ENCODE measurements at places on chromosomes 7 and 10.
A peak's percentile ranks its signal among the peaks of the same experiment; 100 is the strongest.

DNA sequence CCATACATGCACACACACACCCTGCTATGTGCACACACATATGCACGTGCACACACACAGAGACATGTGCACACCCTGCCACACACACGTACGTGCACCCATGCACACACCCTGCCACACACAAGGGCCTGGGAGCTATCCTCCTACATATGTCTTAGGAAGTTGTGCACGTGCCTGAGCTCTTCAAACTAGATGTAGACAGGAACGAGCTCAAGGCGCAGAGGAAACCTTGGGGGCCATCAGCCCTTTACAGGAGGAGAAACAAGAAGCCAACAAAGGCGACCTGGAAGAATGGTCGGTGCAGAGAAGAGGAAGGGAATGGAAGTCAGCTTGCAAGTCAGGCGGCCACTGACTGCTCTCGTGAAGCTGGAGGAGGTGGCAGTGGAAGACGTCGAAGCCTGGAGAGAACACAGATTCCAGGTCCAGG, 58.7 kb downstream of the AOC1 start:
- no peak for DNase-seq

- no peak for DNase-seq
Measured at GRCh38 chr7:122070834-122071233, 73.2 kb downstream of the AASS start.

DNA sequence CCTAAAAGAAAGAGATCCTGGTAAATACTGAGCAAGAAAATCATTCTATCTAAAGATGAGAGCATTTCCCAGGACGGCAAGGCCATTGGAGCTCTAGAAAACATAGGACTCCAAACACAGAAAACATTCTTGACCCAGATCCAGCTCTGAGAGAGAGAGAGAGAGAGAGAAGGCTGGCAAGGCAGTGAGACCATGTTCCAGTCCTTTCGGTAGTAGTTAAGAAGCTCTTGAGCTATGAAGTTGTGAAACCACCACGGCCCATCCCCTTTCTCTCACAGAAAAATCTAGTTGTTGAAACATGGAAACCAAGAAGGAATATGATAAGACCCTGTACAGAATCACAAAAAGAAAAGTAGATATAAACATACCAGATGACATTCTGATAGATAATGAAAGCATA, 212.4 kb upstream of the NPSR1 start:
- DNase-seq = no peak

- no peak for DNase-seq
Measured at GRCh38 chr7:46450425-46450824, 529.4 kb upstream of the IGFBP3 start.

DNA sequence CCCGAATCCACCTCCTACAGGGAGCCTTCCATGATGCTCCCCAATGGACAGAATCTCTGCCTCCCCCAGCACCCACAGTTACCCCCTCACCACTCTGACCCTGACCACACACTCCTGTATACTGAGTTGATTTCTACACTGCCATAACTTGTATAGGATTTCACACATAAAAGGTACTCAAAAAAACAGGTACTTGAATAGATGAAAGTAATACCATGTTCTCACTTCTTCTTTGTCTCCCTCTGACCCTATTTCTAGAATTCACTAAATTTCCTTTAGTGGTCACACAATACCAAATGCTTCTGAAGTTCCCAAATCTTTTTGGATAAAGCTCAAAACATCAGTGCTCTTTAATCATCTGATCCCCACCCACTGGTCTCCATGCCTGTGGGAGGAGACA, 45.4 kb downstream of the HSPA12A start:
- no peak for DNase-seq

DNA sequence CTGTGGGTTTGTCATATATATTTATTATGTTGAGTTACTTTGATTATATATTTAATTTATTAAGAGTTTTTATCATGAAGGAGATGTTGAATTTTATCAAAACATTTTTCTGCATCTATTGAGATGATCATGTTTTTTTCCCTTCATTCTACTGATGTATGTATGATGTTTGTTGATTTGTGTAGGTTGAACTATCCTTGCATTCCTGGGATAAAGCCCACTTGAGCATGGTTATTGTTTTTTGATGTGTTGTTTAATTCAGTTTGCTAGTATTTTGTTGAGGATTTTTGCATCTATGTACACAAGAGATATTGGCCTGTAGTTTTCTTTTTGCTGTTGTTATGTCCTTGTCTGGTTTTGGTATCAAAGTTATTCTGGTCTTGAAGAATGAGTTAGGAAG, 31.1 kb downstream of the SCART1 start:
- no peak for DNase-seq

DNA sequence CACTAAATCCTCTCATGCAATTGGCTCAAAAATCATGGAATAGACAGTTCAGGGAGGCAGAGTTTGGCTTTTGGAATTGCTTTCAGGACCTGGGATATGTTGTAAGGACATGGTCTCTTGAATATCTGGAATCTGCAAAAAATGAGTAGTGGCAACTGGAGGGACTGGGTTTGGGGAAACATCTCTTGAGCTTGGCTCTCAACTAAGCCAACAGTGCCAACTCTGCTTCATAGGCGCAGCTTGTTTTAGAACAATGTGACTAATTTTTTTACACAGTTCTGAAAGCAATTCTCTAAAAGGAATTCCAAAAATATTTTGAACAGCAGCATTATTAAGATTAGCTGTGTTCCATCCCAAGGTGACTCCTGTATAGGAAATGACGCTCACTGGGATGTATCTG, 121.5 kb upstream of the DPP6 start:
- DNase-seq = no peak

GRCh38 chr7:68865351-68866199, 732.7 kb upstream of the AUTS2 start:
- DNase-seq = no peak

GRCh38 chr10:63866747-63867140, 345.5 kb downstream of the REEP3 start:
- DNase-seq = no peak

DNA sequence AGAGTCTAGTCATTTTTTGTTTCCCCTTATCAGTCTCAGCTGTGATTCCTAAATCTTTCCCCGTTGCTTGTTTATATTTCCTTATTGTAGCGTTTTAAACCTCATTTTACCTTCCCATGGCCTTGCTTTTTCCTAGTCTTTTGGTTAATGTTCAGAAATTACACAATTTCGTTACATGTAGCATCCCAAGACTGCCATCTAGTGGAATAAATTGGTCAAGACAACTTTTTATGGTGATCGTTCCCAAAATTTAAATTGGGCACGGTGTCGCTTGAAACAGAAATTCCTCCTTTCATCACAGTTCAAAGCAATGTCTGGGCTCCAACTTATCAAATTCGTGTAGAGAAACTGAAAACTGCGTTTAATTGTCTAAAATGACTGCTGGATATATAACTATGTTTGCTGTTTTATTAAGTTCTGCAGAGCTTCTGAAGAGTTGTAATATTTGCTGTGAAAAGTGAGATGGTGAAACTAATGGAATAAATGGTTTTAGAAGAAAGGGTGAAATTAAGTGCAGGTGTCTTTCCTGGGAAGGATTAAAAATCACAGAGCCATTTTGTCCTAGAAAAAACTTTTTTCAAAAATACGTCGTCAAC, 370.2 kb downstream of the PHF14 start:
- DNase-seq = no peak

- DNase-seq = no peak
Measured at GRCh38 chr10:76316234-76316633, 884.8 kb downstream of the LRMDA start.

GRCh38 chr7:38374507-38374906, 101.1 kb upstream of the TARP start:
- no peak for DNase-seq

DNA sequence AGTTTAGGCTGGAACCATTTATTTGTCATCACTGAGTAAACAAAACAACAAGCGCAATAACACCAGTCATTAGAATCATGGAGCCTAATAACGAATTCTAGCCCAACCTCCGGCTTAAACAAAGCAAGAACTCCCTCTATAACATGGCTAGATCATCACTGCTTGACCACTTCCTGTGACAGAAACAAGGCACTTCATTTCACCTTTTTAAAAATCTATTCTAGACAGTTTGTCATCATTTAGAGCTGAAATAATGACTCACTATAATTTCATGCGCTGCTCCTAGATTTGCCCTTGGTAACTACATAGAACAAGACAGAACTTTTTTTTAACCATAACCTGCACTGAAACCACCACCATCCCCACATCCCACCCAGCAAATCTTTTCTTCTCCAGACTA, 81.3 kb downstream of the OSBPL3 start:
- no peak for DNase-seq

DNA sequence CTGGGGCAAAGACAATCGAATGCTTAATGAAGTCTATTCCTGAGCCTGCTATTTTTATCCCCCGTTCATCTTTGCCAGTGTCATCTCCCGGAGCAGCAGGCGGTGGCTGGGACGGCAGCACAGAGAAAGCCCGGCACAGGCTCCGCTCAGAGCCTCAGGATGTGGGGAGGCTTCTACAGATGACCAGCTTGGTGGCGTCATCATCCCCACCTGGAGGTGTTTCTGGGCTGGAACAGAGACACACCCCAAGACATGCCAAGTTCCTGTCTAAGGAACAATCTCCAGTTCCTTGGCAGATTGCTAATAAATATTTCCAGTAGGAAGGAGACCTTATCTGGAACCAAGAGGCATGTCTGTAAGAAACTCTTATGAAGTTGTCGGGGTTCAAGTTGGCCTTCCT, 552.4 kb upstream of the MGMT start:
- DNase-seq = no peak

GRCh38 chr10:61589547-61590243, 73.0 kb upstream of the CABCOCO1 start:
- DNase-seq = no peak

DNA sequence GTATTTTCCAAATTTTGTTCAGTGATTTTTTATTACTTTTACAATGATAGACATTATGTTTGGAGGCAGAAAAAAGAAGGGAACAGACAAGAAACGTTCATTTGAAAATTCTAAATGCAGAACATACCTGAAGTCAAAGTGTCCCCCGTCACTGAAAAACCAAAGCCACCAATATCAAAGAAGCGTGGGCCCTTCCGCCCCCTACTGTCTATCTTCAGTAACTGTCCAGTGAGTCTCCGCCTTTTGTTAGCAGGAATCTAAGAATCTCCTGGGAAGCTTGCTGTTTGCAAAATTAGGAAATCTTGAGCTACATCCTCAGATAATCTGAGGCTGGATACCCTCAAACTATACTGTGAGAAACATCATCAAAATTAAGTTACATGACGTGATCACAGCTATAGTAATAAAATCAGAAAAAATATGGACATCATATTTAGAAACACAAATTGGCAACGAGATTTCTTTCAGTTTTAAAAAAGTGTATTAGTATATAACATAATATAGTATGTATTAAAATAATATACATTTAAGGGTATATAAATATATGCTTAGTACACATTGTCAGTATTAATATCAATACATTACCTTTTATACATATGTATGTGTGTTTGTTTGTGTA, 169.3 kb upstream of the AKR1E2 start:
- DNase-seq = peak; percentile 28

DNA sequence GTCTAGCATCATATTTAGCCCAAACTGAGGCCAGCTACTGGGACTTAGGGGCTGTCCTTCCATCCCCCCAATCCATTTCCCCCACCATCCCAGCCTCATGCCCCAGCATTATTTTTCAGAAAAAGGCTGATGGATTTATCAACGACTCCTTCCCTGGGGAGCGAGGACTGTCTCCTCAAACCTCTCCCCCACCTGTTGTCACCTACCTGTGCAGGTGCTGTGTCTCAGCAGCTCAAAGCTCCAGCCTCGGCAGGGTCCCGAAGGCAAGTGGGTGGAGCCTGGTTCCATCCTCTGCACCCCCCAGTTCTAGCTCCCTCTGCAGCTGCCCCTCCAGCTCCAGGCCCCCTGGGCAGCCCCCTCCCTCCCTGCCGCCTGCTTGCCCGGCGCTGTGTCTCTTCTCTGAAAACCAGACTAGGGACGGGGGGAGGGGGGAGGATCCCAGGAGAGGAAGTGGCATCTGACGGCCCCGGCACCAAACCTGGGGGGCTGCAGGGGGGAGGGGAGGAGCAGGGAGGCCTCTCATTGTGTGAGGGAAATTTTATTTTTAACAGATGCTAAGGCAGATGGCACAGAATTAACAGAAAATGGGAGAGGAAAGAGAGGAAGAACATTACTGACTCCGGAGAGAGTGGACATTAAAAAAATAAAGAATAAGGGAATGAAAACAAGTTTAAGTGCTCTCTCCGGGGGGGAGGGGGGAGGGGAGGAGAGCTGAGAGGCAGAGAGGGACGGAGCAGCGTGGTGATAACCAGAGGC, 61.7 kb upstream of the PAX2 start:
- no peak for DNase-seq

DNA sequence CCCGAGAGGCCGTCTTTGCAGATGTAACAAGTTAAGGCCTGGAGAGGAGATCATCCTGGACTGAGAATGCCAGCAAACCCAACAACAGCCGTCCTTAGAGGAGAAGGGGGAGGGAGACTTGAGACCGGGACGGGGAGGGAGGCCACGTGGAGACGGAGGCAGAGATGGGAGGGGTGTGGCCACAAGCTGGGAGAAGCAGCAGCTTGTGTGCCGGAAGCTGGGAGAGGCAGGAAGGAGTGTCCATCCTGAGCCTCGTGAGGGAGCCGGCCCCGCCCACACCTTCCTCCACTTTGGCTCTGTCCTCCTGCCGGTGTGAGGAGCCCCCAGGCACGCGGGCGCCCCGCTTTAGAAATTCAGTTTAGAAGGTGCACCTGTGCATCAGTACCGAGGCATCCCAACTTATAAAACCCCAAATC, 95.7 kb downstream of the DNAJB6 start:
- peak; percentile 18 for DNase-seq

DNA sequence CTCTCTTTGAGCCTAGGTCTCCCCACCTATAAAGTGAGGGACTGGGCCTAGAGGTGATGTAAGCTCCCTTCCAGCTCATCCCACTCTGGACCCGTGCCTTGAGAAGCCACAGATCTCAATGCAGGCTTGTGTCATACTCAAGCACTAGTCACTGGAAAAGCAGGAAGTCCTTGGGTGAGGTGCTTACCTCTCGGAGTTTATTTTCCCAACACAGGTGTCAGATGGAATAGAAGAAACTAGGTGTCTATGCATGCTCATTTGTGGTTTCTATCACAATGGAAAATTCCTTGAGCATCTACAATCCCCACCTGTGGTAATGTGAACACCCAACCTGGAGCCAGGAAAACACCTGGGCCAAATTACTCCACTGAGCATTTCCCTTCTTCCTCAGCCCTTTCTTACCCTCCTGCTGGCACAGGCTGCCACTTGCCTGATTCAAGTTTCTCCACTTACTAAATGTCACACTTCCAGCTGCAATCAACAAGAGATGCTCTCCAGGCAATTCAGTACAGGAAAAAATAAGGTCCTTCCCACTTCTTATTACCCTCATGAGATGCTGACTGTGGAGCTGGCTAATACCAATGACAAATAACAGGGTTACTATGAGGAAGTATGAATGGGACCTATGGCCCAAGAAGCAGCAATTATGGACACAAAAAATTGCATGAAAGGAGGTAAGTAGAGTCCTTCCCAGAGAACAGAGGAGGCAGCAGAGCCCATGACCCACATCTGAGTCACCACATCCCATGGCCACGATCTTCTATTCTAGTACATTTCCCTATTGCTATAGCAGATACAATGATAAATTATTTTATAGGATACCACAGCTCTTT, 13.1 kb downstream of the LSM5 start:
- DNase-seq = no peak
